ENCODE measurements at places on chromosomes 1 and 21.

- DNase-seq, result no peak
These were observed 479 bp downstream of the SELENOF start for GRCh38 chr1:86913399-86913895.

DNA sequence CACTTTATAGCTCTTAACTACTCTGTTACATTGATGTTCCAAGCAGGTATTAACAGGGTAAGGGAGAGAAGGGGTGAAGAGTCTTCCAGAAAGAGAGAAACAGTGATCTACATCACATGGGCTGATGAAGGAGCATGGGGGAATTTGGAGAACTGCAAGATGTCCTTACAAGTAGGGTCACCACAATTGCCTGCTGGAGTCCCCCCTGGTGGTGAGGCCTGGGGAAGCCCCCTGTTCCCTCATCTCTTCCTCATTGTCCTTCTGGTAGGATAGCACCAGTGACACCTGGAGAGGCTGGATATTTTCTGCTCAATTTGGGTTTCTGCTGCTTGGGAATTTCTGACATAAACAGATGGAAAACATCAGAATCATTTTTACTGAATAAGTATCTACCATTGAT is 126.6 kb downstream of the RUNX1 start:
- no peak for DNase-seq

- DNase-seq, result no peak
These were observed 89.5 kb downstream of the ZC3H11B start for GRCh38 chr1:219523411-219523810.

DNA sequence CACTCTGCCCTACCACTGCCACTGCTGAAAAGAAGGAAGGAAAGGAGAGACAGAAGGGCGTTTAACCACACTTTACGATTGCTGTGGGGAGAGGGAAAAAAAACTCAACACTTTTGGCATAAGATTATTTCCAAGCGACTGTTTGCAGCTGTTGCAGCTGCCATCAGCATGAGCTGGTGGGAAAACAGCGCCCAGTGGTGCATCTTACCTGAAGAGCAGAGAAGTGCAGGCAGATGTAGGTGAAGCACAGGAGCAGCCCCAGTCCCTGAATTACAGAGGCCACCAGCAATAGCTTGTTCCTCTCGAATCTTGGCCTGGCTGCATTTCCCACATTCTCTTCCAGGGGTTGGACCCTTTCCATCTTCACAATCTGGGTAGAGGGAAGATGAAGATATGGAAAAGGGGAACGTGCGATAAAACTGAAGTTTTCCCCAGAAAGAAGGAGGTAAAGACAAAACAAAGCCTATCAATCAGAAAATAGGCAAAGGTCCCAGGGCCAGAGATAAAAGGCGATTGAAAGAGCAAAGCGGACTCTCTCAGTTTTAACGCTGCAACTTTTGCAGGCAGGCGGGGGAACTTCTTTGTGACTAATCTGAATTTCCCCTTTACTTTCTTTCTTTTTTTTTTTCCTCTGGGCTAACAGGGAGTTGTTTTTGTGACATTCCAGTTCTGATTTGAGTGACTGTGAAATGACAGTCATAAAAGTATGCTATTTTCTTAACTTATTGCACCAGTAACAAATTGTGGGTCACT is at the start of gene TNFSF4:
Gene TNFSF4 (minus strand): TSS at position 516 of the 753 bp plus-strand sequence. CDS start 155 bp downstream, at position 361.
- DNase-seq, result no peak

DNA sequence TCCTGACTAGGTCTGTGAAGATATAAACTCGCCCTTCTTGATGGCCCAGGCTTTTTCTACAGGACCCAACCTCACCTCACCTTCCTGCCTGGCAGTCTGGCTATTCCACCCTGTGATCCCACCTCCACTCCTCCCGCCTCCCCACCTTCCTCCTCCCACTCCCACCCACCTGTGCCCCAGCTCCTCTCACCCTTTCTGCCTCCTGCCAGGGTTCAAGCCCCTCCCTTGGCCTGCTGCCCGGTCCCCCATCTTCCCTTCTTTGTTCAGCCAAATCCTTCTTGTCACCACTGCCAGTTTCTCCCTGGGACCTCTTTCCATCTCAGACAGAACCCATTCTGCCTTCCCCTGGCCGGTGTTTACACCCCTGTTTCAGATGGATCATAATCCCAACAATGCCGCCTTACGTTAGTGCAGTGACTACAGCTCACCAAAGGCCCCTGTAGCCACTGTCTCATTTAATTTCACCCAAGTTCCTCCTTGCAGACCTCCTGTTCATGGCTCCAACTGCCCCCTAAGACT is 127.5 kb upstream of the EDN2 start:
- no peak for DNase-seq

DNA sequence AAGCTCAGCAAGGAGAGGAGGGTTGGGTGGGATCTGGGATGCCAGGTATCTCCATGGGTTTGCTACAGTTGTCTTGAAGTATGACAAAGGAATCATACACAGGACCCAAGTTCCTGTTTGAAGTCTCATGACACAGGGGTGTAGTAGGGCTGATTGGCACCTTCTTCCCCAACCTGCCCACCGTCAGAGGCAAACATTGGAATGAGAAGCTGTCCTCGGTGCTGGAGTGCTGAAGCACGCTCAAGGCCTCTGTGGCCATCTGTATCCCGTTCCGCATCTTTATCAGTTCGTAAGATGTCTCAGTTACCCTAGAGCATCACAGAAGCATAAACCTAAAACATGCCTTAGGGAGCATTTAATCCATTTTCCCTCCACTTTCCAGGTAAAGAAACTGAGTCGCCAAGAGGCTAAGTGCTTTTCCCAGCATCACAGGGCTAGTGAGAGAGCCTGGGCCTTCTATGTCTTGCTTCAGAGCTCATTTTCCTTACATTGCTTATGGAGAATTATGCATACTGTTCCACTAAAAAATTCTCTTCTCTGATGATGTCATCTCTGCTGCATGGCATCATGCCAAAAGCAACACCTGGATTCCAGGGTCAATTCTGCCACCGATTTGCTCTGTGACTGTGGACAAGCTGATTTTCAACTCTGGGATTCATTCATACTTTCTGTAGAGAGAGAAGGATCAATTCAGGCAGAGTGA is 34.2 kb downstream of the VWA5B1 start:
- DNase-seq, result no peak

DNA sequence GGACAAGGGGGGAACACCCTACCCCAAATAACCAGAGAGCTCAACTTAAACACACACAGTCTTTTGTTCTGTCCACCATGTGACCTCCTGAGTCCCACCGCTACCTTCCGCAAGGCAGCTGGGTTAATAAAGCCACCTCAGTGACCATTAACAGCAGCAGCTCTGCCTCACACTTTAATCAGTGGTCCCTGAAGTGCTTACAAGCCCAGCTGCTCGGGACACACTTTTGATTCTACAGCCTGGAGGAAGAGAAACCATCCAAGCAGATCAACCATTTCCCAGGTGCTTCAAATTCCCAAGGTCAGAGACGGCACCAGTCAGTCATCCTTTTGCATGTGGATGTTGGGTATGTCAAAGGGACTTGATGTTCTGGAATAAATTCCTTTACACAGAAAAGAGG is 70.1 kb downstream of the KCNJ15 start:
- no peak for DNase-seq

DNA sequence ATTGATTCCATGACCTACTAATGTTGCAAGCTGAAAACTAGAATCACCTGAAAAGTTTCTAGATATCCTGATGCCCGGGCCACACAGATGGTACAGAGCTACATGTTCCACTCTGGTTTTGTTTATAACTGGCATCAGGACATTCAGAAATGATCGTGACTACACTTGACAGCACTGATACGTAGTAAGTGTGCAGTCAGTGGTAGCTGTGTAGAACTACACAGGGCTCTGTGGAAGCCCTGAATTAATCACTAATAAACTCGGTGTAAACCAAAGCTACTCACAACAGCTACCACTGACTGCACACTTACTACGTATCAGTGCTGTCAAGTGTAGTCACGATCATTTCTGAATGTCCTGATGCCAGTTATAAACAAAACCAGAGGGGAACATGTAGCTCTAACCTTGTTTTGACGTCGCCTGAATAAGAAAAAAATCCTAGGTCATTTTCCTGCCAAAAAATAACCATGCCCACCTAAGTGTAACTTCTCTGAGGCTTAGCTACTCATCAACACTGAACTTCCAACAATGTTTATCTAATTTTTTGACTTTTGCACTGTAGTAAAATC is 149.7 kb downstream of the TGFBR3 start:
- no peak for DNase-seq
